ENCODE measurements at places on chromosomes 12 and 14. TPM values are rescaled to one million over a fixed set of nuclear protein-coding genes. Genes with fewer than 3 reads are reported as not detected.

Gene RHOJ
- total RNA-seq: 20.3 TPM

Gene TPI1
- total RNA-seq: 1,150 TPM

Gene C12orf54
- not detected for total RNA-seq

Gene TAS2R7
- total RNA-seq: not detected

Gene POC1B
- total RNA-seq: 11.2 TPM

Gene FBLN5
- 0.15 TPM for total RNA-seq

Gene P2RX2
- total RNA-seq: not detected

Gene ACVRL1
- 392 TPM for total RNA-seq

Gene FAIM2
- total RNA-seq: not detected

Gene NPFF
- not detected for total RNA-seq

Gene PELI2
- 2.5 TPM for total RNA-seq

Gene RPGRIP1
- total RNA-seq: 0.05 TPM

Gene GPR135
- 0.74 TPM for total RNA-seq

Gene KIF26A
- total RNA-seq: 9.4 TPM
